Lower lobe of right lung (tissue), 2 donors: ENCODE measurements at places on chromosomes 1 and 21. TPM values are rescaled to one million over a fixed set of nuclear protein-coding genes. Genes with fewer than 3 reads are reported as not detected.

The DDI2 gene
- total RNA-seq: 48.8 TPM

DNA sequence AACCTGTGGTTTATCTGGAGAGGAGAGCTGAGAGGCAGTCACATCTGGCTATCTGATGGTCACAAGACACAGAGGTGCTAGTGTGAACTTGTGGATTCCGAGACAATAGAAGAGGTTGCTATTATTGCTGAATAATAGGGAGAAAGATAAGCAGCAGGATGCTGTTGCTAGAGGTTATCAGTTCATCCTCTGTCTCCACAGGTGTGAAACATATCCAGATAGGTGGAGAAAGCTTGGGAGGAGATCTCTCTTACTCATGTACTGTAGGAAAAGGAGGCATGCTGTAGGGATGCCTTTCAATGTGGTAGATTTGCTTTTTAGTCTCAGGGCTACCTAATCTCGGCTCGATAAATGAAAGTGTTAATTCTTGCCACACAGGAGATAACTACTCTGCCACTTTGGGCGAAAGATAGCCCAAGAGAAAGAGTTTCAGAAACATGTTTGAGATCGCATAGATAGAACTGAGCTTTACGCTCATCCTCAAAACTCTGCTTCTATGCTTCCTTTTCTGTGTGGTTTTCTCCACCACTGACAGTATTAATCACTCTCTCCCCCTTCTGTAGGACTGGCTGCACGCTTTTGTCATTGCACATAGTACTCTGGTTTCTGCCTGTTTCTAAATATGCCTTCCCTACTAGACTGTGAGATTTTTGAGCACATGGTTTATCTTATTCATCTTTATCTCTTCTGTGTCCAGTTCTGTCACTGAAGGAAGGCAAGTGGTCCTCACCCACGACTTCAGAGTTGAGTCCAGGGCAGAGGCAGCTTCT, 36.7 kb upstream of the PLXNA2 start:
- H3K4me3 ChIP-seq: no peak overlapping the region
- no peaks in the 10 kb centered on the region for H3K36me3 ChIP-seq
- H3K27ac ChIP-seq: no peak overlapping the region
- no peaks in the 10 kb centered on the region for H3K27me3 ChIP-seq
- H3K4me1 ChIP-seq: no peaks in the 10 kb centered on the region
- no peak for DNase-seq

- no peak for DNase-seq
- no peak overlapping the region for H3K4me3 ChIP-seq
- H3K4me1 ChIP-seq: no peaks in the 10 kb centered on the region
- no peak overlapping the region for H3K27ac ChIP-seq
- H3K27me3 ChIP-seq: no peaks in the 10 kb centered on the region
Observed at GRCh38 chr1:15636436-15636835, 19.2 kb downstream of the DDI2 start.

DNA sequence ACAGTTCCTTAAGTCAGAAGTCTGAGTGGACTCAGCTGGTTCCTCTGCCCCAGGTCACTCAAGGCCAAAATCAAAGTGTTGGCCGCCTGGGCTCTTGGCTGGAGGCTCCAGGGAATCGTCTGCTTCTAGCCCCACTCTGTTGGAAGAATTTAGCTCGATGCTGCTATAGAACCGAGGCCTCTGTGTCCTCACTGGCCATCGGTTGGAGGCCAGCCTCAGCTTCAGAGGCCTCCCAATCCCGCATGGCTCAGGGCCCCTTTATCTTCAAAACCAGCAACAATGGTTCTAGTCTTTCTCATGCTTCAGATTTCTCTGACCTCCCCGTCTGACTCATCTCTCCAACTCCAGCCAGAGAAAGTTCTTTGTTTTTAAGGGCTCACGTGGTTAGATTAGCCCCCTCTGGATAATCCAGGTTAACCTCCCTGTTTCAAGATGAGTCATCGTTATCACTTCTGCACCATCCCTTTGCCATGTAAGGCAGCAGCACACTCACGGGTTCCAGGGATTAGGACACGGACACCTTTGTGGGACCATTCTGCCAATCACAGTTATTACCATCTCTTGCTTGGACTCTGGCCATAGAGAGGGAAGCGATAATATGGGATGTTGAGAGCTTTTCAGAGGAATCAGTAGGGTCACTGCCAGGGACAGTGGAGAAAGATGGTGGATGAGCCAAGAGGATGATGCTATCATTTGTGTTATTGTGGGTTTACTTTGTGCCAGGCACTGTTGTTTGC, 13.6 kb downstream of the FHAD1 start:
- no peaks in the 10 kb centered on the region for H3K27me3 ChIP-seq
- H3K4me3 ChIP-seq: peak overlapping the region; percentile 29
- no peaks in the 10 kb centered on the region for H3K36me3 ChIP-seq
- no peak for DNase-seq
- H3K27ac ChIP-seq: peak overlapping the region; percentile 73
- H3K4me1 ChIP-seq: peaks cover 55% of the 10 kb centered on the region

The PRELP gene
- 47.5 TPM for total RNA-seq

The HUNK gene
- 1.9 TPM for total RNA-seq

DNA sequence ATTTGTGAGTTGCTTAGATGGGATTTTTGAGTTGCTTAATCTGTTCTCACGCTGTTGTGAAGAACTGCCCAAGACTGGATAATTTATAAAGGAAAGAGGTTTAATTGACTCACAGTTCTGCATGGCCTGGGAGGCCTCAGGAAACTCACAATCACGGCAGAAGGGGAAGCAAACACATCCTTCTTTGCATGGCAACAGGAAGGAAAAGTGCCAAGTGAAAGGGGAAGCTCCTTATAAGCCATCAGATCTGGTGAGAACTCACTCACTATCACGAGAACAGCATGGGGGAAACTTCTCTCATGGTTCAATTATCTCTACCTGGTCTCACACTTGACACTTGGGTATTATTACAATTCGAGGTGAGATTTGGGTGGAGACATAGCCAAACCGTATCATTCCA, 10.3 kb downstream of the CLIC6 start:
- no peak for DNase-seq
- no peak overlapping the region for H3K27ac ChIP-seq
- H3K4me1 ChIP-seq: no peaks in the 10 kb centered on the region
- no peak overlapping the region for H3K4me3 ChIP-seq
- H3K36me3 ChIP-seq: no peaks in the 10 kb centered on the region

The RIPK4 gene
- 8.7 TPM for total RNA-seq

DNA sequence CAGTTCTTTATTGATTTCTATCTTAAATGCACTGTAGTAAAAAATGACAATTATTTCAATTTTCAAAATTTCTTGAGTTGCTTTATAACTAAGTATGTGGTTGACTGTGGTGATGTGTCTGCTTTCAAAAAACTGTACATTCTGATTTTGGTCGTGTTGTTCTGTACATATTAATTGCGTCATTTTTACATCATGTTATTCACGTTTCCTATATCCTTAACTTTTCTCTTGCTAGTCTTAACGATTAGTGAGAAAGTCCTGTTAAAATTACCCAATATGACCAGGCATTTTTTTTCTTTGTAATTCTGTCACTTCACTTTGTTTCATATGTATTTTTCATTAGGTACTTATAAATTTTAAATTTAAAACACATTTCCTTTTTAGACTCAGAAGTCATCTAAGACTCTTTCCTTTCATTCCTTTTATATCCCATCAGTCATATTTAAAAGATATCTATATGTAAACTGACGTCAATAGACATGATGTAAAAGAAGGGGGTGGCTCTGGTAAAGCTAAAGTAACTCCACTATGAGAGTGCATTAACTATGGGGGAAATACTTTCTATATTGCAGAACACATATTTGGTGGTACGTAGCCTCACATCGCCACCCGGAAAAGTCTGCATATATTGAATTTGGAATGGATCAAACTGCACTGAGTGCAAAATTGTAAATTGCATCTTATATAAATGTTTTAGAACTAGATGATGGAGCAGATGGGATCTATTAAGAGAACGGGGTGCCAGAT, 1.1 kb upstream of the COA6 start:
- H3K27ac ChIP-seq: no peak overlapping the region
- peaks cover 16% of the 10 kb centered on the region for H3K36me3 ChIP-seq
- H3K4me3 ChIP-seq: peak overlapping the region; percentile 68
- DNase-seq: no peak
- H3K4me1 ChIP-seq: peaks cover 24% of the 10 kb centered on the region

The RGSL1 gene
- not detected for total RNA-seq

DNA sequence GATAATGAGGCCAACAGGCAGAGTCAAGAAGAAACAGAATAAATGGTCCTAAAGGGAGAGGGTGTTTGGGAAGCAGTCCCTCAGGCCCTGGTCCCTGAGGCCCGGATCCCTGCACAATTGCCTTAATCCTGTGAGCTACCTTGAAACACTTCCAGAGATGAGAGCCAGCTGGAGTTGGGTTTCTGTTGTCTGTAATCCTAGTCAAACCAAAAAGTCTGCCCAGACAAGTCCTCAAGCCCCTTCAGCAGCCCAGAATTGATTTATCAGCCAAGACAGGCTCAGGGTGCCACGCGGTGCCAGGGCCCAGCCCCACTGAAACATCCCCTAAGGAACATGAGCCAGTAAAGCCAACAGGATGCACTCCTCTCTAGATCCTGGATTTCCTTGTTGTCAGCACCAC, 16.4 kb upstream of the CLSTN1 start:
- no peak overlapping the region for H3K27ac ChIP-seq

GRCh38 chr1:168903237-168903830, 174.3 kb upstream of the DPT start:
- no peak for DNase-seq
- H3K4me1 ChIP-seq: peaks cover 11% of the 10 kb centered on the region
- no peaks in the 10 kb centered on the region for H3K27me3 ChIP-seq
- no peak overlapping the region for H3K4me3 ChIP-seq
- H3K36me3 ChIP-seq: no peaks in the 10 kb centered on the region

The ARHGEF11 gene
- 54.5 TPM for total RNA-seq

- no peak overlapping the region for H3K4me3 ChIP-seq
- no peaks in the 10 kb centered on the region for H3K4me1 ChIP-seq
- no peak overlapping the region for H3K27ac ChIP-seq
- DNase-seq: no peak
Observed at GRCh38 chr1:19615438-19615837, 28.7 kb upstream of the NBL1 start.

- no peaks in the 10 kb centered on the region for H3K36me3 ChIP-seq
- no peaks in the 10 kb centered on the region for H3K27me3 ChIP-seq
- no peak overlapping the region for H3K27ac ChIP-seq
Observed at GRCh38 chr1:92505015-92505692, 18.4 kb upstream of the GFI1 start.
